Spinal cord (tissue), 10 donors: ENCODE measurements at places on chromosomes 7 and 10. TPM values are rescaled to one million over a fixed set of nuclear protein-coding genes. Genes with fewer than 3 reads are reported as not detected.

The PDK4 gene
- 24.5 TPM for total RNA-seq

The IFRD1 gene
- total RNA-seq = 38.1 TPM

The TFPI2 gene
- 5.4 TPM for total RNA-seq

The RTKN2 gene
- total RNA-seq = 9.1 TPM

The CPEB3 gene
- total RNA-seq = 9.0 TPM

The PKD2L1 gene
- total RNA-seq = 0.33 TPM

The OGDHL gene
- 23.3 TPM for total RNA-seq

The ODAD2 gene
- 6.8 TPM for total RNA-seq

The MCU gene
- total RNA-seq = 55.2 TPM

The GPR15LG gene
- not detected for total RNA-seq

The CUZD1 gene
- total RNA-seq = 0.88 TPM

The MSMB gene
- not detected for total RNA-seq
